ENCODE measurements at places on chromosomes 1 and 21.

DNA sequence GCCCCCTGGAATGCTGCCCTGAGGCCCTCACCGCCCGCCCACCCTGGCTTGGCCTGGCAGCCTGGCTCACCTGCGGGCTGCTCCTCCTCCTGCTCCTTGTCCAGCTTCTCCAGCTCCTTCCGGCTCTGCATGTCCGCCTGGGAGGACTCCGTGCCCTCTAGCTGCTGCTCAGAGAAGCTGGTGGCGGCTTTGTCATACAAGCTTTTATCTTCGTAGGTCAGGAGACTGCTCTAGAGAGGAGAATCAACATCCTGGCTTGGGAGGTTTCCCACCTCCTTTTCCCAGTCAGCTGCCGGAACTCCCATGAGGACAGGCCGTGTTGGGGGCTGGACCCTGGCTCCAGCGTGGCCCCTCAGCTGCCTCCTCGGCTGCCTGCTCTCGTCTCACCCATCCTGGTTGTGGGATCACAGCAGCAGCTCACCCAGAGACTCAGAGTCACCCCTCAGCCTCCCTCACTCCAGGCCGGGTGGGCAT, 36.6 kb upstream of the TMEM52 start:
- DNase-seq: no peak

GRCh38 chr21:25987531-25987930, 183.0 kb downstream of the APP start:
- DNase-seq: no peak

- no peak for DNase-seq
These were observed 69.6 kb upstream of the KRTAP19-8 start for GRCh38 chr21:31107871-31108270.

GRCh38 chr1:66648901-66649595, 103.2 kb upstream of the DYNLT5 start:
- DNase-seq: no peak

DNA sequence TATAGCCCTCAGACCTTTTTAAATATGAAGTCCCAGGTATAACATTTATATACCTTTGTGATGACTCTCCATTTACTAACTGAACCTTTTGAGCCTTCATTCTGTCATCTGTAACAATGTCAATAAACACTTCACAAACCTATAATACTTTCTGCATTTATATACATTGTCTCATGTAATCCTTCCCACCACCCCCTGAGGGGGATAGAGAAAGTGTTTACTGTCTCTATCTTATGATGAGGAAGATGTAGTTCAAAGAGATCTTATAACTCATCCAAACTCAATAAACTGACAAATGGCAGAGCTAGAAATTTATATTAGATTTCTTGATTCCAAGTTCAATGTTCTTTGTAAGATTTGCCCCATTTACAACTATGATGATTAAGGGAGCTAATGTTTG, 48.3 kb upstream of the CR2 start:
- no peak for DNase-seq

Data from RWPE1 (cell line).